GDM1 (cell line): ENCODE measurements at places on chromosomes 3 and 15.

DNA sequence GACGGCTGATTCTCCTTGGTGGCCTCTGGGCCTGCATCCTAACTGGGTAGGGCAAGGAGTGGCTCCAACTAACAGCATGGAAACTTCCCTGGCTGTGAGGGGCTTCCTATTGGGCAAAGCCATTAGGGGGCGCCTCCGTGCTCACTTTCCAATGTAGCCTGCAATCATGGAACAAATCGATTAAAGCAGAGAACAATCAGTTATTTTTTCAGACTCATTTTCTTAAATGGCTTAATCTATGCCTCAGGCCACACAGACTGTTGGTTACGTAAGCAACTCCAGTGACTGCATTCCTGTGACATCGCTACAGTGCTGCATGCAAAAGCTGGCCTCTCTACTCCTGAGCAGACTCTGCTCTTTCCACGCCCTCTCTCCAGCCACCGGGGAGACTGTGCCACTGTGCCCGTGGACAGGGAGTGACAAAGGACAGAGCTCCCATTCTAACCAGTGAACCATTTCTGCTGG, 278.9 kb downstream of the KLF13 start:
- no peak for DNase-seq

DNA sequence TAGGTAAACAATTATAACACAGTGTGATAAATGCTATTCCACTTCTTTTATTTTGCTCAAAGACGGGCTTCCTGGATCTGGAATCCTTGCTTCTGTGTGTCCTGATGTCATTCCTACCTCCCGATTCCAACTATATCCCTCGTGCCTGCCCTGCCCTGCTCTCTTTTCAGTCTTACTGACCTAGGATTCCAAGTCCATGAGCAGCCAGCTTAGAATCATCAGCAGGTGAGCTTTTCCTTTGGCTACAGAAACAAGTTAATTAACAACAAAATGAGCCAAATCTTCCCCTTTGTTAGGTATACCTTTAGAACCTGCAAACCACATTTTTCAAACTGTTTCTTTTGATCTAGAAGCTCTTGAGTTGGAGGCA, 21.9 kb upstream of the KPNA1 start:
- DNase-seq, result no peak

DNA sequence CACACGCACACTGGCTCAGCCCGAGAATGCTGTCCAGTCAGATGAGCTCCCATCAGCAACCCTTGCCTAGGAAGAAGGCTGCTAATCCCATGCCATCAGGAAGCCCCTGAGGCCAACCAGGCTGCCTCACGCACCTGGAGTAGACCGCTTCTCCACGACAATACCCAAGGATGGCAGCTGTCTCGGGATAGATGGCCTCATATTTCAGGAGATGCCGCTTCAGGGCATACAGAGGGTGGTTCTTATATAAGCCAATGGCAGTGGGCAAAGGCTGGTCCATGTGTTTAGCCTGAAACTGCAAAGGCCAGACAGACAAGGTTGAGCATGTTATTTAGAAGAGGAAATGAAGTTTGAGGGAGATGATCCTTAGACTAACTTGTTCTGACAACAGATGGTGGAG, 22.2 kb downstream of the XPC start:
- no peak for DNase-seq

- DNase-seq, result no peak
Observed at GRCh38 chr3:190644035-190644434, 130.2 kb downstream of the IL1RAP start.

DNA sequence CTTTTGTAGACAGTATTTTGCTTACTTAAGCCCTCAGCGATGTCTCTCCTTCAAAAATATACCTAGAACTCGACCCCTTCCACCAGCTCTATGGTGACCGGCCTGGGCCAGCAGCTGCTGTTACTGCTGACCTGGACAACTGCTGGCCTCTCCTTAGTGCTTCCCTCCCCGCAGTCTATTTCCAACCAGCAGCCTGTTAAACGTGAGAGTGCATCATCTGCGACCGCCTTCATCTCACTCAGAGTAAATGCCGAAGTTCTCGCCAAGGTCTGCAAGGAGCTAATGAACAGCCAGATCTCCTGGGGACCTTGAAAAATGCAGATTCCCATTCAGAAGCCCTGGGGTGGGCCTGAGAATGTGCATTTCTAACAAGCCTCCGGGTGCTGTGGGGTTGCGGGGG, 86.7 kb downstream of the RPLP1 start:
- no peak for DNase-seq

DNA sequence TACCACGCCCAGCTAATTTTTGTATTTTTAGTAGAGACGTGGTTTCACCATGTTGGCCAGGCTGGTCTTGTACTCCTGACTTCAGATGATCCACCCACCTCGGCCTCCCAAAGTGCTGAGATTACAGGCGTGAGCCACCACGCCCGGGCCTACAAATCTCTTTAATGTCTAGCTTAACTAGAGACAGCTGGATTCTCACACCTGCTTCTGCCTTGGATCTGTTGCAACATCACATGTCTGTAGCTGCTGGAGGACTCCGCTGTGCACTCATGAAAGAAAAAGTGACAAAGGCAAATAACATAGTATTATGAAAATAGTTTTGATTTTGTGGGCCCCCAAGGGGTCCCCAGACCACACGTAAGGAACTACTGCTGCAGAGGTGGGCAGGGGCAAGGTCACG, 85.9 kb downstream of the NCEH1 start:
- DNase-seq, result no peak

GRCh38 chr3:11379824-11380701, 107.9 kb downstream of the ATG7 start:
- DNase-seq, result no peak

DNA sequence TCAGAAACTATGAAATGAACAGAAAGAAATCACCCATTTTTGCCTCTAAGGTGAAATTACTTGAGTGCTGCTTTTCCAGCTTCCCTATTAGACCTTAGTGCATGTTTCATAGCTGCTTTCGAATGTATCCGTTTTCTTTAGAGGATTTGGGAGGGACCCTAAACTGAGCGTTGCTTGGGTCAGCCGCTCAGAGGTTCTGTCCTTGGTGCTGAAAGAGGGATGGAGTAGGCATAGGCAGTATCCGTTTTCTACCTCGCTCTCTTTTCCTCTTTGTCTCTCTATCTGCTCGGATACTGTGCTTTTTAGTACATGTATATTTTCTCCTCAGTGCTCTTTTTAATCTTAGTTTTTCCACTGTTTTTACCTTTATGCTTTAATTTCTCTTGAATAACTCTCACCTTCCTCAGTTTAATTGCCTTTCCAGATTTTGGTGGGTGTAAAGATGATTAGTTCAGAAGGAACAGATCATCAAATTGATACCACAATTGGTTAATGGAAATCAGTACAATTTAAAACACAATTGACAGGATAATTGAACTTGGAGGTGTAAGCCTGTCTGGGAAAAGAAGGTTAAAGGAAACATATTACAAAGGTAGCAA, at the start of gene DRD3:
Gene DRD3 (minus strand): TSS at position 283 of the 599 bp plus-strand sequence. CDS start 7,060 bp downstream, outside the sequence.
- DNase-seq, result no peak

DNA sequence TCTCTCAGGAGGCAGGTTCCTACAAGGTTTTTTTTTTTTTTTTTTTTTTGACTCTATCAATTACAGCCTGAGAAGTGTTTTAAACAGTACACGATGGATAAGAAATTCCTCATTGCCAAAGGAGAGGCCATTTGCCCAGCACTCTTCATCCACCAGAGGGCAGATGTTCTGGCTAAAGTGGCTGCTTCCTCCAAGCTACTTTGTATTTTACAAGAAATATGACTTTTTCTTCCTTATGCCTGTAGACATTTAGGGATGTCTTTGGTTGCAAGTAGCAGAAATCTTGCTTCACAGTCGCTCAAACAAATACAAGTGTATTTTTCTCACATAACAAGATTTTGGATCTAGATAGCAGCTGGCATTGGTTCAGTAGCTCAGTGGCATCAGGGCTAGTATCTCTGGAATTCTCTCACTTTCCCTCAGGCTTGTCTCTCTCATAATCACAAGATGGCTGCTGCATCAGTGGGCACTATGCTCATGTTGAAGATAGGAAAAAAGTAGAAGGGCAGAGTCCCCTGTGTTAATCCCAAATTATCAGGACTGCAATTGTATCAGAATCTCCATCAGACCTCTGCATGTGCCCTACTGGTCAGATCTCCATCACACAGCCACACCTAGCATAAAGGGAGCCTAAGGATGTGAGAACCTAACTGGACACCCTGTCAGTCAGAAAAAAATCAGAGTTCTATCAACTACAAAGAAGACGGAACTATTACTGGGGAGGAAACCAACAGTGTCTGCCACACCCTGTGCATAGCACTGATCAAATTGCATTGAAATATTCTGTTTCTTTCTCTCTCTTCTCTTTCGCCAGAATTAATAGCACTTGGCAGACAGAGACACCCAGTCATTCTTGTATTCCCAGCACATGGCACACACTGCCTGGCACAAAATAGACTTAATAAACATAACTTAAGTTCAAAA, 138.9 kb upstream of the COL8A1 start:
- DNase-seq, result no peak

DNA sequence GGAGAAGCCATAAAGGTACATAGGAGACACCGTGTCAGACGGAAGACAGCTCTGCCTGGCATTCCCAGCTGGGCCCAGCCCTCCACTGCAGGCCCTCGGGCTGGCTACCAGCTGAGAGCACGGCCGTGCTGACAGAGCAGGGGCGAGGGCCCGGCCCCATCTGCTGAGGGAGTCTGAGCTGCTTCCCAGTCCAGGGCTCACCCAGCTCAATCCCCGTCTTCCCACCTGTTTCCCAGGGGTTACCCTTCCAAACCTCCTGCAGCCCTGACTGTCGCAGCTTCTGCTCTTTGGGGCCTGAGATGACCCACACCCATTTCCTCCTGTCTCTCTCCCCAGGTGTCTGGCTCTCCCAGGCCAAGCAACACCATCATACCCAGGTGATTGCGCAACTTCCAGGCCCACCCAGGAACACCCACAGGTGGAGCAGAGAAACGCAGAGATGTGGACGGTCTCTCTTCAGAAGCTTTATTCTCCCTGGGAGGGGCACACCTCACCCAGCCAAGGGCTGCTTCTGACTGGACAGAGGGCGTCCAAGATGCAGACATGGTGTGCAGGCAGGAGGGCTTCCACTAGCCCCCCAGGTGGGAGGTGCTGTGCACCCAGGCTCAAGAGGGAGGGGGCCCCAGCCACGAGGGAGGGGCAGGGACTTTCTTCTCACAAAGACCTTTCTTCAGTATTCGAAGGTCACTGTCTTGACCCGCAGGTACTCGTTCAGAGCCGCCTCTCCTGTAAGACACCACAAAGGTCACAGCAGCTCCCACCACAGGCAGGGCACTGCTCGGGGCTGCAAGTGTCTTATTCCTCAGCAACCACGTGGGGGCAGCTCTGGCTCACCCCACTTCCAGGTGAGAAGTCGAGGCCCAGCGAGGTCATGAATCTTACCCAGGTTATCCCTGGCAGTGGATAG, 19.4 kb upstream of the SLC41A3 start:
- DNase-seq, result no peak

DNA sequence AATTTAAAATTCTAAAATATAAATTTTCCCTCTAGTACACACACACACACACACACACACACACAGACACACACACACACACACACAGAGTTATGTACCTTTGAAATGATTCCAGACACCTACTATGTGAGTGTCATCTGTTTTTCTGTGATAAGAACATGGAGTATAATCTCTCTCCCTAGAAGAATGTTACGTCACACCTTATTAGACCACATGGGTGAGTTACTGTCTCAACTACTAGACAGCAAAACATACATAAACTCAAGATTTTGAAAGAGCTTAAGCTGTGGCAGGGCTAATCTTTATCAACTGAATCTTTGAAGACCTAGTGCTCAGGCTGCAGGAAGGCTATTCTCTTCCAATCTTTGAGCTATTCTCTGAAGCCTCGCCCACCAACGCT, 385.9 kb upstream of the BCHE start:
- no peak for DNase-seq

GRCh38 chr15:48297668-48298067, 33.6 kb upstream of the DUT start:
- no peak for DNase-seq

GRCh38 chr3:126025862-126026261, 56.9 kb downstream of the ROPN1B start:
- DNase-seq, result no peak

DNA sequence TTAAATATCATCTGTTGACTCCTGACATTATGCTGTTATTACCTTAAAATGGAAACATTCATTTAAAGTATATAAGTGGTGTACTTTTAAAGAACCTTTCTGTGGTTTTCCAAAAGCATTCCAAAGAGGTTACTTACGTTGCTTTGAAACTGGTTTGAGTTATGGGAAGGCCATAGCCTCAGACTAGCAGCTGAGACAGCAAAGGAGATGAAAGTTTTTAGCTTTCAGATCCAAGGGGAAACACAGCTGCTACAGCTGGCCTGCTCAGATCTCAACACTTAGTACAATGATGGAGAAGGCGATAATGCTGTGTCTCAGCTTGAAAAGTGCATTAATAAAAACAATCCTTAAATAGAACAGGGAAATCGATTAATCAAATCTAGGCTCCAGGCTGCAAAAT, 921.1 kb downstream of the ROBO1 start:
- no peak for DNase-seq

DNA sequence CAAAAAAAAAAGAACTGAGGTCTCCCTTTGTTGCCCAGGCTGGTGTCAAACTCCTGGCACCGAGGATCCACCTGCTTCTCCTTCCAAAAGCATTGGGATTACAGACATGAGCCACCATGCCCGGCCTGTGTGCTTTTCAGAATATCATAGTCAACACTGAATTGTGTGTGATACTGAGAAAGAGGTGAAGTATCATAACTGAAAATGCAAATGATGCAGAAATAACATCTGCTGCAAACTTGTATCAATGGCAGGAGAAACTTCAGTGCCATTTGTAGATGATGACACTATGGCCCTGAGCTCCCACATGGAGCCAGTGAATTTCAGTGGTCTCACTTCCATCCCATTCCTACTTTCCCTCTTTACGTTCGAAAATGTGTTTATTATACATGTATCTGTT, 21.9 kb downstream of the IL12A start:
- no peak for DNase-seq

- DNase-seq, result no peak
Observed at GRCh38 chr3:183526838-183527427, 28.6 kb downstream of the KLHL6 start.

DNA sequence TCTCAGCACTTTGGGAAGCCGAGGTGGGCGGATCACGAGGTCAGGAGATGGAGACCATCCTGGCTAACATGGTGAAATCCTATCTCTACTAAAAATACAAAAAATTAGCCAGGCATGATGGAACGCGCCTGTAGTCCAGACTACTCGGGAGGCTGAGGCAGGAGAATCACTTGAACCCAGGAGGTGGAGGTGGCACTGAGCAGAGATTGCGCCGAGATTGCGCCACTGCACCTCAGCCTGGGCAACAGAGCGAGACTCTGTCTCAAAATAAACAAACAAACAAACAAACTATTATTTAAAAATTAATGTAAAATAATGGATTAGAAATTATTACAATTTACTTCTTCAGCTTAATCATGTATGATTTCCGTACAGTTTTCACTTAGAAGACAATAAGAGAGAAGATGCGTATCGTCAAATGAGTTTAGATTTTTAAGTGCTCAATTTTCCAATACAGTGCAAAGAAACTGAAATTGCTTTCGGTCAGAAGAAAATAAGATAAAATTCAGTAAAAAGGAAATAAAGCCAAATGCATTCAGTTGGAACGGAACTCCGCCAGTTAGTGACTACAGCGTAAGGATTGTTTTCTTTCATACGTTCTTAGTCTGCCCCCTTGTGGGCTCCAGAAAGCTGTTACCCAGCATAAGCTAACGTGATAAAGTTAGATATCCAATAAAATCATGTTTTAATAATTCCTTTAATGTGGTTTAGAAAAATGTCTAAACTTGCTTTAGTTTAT, 24.8 kb downstream of the AADAC start:
- DNase-seq, result peak; percentile 58
